ENCODE measurements at places on chromosomes 7 and 10.

DNA sequence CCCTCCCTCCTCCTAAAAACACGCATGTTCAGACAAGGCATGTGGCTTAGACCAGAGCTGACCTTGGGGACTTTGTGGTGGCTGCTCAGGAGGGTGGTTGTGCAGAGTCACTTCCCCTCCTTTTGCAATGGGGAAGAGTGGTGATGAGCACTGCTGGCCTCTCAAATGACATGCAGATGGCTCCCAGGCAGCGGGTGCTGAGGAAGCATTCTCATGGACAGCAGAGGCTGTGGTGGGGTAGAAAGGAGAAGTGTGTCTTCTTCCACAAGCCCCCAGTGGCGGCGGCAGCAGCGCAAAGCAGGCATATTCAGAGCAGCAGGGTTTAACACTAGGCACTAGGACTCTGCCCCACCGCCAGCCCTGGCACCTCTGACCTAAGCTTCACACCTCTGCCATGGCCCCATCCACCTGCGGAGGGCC, 105.9 kb upstream of the ANLN start:
- DNase-seq = peak; percentile 34

DNA sequence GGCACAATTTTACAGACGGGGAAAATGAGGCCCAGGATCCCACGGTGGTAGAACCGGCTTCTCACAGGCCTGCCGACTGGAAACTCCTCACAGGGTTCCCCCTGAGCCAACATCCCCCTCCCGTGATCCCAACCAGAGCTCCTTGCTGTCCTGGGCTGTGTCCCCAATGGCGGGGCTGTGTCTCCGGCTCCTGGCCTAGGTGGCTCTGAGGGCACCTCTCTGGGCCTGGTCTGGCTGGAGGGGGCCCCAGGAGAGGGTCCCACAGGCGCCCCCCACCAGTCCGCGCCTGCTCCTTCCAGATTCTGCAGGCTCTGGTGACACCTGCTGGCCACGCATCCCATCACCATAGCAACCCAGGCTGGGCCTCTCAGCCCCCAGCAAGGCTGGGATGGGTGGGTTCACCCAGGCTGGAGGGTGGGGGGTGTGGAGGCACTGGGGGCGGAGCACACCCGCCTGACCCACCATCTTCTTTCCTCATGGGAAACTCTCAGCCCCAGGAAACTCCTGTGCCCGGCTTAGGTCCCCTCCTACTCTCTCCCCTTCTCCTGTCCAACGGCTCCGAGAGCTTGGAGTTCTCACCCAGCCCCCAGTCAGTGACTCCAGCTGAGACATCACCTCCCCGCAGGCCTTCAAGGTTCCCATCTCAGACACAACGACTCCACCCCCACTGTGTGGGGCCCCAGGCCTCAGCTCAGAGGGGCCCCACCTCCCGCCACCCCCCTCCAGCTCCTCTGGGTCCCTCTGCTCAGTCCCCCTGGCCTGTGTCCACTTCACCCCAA, 27.1 kb upstream of the TNRC18 start:
- DNase-seq = peak; percentile 72

GRCh38 chr7:11394438-11394837, 420.8 kb downstream of the PHF14 start:
- no peak for DNase-seq

- no peak for DNase-seq
Measured at GRCh38 chr10:75528392-75528791, 97.0 kb downstream of the LRMDA start.

DNA sequence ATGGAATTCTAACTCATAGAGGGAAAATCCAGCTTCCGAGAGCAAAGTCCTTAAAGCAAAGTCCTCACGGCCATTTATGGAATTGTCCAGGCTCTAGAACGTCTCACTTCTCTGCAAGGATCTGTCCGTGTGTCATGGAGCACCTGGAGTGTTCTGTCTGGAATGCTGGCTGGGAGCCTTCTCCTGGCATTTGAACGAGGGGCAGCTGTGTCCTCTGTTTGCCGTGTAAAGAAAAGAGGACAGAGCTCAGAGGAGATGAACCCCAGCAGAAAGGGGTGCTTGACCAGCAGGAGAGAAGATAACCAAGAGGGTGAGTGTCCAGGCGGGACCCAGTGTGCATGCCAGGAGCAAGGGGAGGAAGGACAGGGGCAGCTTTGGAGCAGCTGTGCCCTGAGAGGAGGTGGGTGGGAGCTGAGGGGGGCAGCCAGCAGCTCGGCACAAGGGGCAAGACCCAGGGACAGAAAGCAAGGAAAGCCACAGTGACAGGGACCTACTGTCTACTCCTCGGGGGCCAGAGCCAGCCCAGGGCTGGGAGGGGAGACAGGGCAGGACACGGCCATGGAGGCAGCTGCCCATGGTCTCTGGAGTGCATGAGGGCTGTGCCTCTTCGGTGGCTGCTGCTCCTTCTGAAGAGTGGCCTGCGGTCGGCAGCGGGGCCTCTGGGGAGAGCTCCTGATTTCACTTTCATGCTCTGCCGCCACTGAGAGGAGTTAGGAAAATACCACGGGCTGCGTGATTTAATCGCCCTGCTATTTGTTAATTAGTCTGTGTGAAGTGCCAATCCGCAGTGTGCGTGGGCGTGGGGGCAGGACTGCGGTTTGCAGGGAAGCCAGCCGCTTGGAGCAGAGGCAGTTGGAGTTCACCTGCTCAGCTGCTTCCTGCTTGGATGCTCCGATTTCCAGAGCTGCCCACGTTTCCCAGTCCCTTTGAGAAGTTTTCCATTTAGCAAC, 149.3 kb upstream of the SHH start:
- no peak for DNase-seq

DNA sequence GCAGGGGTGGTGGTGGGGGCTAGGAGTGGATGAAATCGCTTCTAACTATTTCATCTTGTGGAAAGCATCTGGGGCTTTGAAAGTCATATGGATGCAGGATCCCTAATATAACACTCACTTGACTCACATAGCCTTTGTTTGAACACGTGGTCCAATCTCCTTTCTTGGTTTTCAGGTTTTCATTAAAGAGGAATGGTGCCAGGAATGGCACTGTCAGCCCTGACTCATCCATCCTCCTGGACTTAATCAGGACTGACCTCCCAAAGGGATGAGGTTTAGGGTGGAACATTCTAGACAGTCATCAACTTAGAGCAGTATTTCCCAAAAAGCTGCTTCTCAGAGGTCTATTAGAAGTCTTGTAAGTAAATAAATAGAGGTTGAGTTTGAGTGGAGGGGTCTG, 162.0 kb upstream of the PLXNA4 start:
- DNase-seq = no peak

- DNase-seq = no peak
Measured at GRCh38 chr10:74121368-74121767, 29.3 kb downstream of the AP3M1 start.

DNA sequence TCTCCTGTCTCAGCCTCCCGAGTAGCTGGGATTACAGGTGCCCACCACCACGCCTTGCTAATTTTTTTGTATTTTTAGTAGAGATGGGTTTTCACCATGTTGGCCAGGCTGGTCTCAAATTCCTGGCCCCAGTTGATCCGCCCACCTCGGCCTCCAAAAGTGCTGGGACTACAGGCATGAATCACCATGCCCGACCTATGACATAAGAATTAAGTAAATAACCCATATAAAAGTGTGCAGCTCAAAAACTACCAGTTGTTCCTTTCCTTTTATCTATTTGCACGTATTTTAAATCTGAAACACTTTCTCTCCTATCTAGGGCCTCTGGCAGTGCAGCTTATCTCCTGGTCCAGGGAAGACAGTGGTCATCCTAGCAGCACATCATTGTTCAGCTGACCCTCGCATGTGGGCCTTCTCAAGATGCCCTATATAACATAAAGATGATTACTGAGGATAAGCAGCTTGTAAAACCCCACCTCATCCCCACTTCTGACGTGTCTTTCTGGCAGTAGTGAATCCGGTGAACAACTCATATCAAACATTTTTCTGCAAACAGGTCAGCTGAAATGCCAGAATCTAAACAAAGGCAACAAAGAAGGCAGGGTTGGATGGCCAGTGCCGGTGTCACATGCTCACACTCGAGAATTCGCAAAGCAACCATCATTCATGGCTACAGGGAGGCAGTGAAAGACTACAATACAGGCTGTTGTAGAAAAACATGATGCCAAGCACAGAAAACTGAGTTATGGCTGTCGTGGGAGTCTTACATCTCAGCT, 36.0 kb upstream of the KCNIP2 start:
- DNase-seq = no peak

DNA sequence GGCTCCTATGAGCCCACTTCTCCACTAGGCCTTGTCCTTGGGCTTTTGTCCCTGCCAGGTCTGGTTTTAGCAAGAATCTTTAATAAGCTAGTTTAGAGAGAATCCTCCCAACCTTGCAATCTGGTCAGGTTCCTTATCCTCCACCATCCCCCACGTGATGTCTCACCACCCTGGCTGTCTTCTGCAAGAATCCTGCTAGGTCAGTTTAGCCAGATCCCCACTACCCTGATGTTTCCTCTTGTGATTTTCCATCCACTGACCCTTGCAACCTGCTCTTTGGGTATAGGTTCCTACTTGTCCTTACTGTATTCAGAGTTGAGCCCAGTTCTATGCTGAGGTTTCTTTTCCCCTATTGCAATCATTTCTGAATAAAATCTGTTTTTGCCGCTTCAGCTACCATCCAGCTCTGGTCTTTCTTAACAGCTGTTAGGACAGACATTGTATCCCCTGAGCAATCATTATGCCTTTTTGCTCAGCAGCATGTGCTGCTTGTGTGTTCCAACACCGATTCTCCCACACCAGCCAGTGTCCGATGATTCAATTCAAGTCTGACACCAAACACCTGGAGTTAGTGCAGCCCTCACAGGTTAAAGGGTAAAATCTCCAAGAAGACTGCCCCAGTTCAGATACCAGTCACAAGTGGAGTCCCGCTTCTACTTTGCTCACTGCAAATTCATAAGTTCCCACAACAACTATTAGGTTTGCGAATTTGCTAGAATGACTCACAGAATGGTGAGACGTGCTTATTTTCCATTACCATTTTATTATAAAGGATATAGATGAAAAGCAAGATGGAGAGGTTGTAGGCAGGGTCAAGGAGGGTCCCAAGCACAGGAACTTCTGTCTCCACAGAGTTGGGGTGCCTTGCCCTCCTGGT, 62.2 kb upstream of the ADCY1 start:
- DNase-seq = no peak

DNA sequence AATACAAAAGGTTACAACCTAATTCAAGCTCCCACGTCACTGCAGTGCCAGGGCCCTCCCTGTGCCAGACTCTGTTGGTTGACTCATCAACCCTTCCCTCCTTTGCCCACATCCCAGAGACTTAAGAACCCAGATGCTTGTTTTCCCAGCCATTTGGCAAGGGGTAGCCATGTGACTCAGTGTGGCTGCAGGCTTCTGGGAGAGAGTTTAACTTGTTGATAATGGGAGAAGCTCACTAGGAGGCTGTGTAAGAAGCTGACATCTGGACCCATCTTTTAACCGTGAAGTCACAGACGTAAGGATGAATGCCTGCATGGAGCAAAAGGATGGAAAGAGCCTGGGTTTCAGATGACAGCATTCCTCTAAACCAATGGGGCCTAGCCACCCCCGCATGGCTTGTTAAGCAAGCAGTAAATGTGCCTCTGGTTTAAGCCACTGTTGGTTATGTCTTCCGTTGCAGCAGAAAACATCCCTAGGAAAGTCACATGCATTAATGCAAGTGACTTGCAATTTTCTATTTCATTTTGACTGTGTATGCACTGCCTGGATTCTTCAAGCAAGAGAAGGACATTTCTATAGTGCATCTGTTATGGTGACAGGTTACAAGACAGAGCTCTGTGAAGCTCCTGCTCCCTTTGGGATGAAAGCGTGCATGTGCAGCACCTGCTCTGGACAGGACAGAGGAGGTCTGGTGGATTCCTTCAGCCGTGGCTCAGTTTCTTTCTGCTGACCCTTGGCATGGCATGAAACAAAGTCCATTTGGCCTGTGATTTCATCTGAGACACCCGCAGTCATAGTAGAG, 57.5 kb upstream of the CREB5 start:
- no peak for DNase-seq

Measured in GM12891 (cell line).